BJ (cell line): ENCODE measurements at places on chromosomes 1 and 21.
A peak's percentile ranks its signal among the peaks of the same experiment; 100 is the strongest.

DNA sequence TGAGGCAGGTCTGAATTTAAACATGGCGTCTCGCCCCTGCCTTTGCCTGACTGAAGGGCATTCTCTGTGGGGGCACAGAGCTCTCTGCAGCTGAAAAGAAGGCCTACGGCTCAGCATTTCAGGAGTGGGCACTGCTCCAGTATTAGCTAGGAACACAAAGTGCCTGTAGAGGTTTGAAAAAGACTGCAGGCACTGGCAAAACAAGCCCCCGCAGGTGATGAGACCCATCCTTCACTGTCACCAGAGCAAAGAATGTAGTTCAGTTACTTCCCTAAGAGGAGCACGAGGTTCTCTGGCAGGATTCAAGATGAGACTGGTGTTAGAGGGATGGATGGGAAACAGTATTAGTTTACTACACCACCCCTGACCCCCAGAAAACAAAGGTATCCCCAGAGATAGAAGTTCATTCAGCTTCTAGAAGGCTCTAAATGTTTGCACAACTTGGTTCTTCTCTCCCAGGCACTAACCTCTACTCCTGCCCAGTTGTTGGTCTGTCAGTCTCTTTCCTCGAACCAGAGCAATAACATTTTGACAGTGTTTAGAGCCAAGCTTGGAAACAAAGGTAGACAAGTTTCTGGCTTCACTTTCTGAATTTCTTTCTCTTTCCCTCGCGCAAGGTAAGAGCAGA, 101.9 kb upstream of the KCNE2 start:
- no peak for DNase-seq

GRCh38 chr1:30133414-30134055, 589.9 kb downstream of the MATN1 start:
- DNase-seq = no peak

GRCh38 chr1:89692601-89693521, 59.9 kb downstream of the LRRC8C start:
- DNase-seq = no peak

- no peak for DNase-seq
Observed at GRCh38 chr1:1623181-1623630, 7.9 kb downstream of the MIB2 start.

- no peak for DNase-seq
Observed at GRCh38 chr1:2400950-2401649, 9.5 kb downstream of the RER1 start.

- DNase-seq = no peak
Observed at GRCh38 chr1:26994020-26994786, 711 bp downstream of the TRNP1 start.

GRCh38 chr1:119114786-119115185, 25.7 kb downstream of the WARS2 start:
- no peak for DNase-seq

DNA sequence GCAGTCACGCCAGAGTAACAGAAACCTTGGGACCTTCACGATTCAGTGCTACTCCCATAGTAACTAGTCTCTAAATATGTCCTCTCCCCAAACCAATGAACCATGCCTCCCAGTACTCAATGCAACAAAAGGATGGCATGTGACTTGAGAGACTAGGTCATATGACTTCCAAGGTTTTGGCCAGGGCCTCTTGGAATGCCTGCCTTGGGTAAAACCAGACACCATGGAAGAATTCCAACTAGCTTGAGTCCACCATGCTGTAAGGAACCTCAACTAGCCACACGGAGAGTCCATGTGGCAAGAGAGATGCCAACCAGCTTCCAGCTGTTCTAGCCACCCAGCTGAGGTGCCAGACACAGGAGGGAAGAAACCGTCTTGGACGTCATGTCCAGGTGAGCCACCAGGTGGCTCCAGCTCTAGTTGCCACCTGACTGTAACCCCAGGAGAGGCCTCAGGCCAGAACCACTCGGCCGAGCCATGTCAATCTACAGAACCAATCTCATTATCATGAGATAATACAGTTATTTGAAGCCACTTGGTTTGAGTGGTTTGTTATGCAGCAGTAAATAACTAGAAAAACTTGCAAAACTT, 115.0 kb downstream of the SYF2 start:
- no peak for DNase-seq

GRCh38 chr21:33836408-33836807, 79.2 kb downstream of the ATP5PO start:
- DNase-seq = no peak

DNA sequence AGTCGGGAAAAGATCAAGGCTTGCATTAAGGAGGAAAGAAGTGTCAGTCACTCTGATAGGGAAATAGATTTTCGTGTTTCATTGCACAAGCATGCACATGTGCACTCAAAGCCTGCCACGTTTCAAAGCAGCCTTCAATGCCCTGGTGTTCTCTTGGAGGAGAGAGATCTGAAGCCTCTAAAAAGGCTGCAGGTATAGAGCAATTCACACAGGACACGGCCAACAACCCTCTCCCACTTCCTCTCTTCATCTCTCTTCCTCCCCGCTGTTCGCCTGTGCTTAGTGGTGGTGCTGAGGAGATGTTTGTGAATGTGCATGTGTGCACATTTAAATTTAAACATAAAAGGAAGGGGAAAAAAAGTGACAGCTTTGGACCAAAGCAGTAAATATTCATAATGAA, 117.7 kb downstream of the NUF2 start:
- DNase-seq = no peak

- no peak for DNase-seq
Observed at GRCh38 chr1:3034728-3035562, 13.7 kb downstream of the ACTRT2 start.

GRCh38 chr1:178266619-178267066, 172.7 kb downstream of the RASAL2 start:
- DNase-seq = no peak

GRCh38 chr1:113197719-113198330, 124.8 kb downstream of the LRIG2 start:
- no peak for DNase-seq

DNA sequence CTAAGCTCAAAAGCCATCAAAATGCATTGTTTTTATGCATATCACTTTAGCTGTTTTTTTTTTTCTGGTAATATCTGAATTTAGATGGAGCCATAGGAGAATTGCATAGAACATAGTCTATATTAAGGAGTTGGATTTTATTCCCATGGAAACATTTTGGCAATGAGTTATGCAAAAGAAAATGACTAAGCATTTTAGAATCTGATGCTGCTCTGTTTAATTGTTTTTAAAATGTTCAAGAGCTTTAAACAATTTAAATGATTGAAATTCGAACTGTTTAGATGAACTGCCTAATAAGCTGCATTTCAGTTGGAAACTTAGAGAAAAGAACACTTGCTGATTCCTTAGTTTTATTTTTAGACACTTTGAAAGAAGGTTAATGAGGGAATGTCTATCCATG, 1531.5 kb upstream of the B3GALT2 start:
- DNase-seq = peak; percentile 9

GRCh38 chr21:26153758-26154157, 16.8 kb downstream of the APP start:
- DNase-seq = peak; percentile 60

GRCh38 chr1:160681066-160681890, 30.3 kb downstream of the CD48 start:
- no peak for DNase-seq

- no peak for DNase-seq
Observed at GRCh38 chr21:31671931-31672330, 12.4 kb downstream of the SOD1 start.

GRCh38 chr21:14673649-14674048, 127.5 kb upstream of the SAMSN1 start:
- DNase-seq = no peak

- DNase-seq = no peak
Observed at GRCh38 chr1:203743091-203743571, 21.9 kb upstream of the LAX1 start.

DNA sequence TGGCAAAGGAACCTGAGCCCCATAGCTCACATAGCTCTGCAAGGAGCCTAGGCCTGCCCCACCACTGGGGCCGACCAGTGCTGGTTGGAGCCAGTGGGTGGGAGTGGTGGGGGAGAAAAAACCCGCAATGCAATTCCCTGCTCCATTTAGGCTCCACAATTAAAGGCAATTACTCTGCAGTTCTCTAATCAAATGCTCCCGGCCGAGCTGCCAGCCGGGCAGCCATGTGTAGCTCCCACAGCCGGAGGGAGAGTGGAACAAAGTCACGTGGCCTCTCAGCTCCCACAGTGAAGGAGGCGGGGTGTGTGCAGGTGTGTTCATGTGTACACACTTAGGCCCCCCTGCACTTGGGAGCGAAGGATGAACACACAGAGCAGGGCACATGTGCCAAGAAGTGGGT, 81.6 kb downstream of the KIRREL1 start:
- DNase-seq = no peak

DNA sequence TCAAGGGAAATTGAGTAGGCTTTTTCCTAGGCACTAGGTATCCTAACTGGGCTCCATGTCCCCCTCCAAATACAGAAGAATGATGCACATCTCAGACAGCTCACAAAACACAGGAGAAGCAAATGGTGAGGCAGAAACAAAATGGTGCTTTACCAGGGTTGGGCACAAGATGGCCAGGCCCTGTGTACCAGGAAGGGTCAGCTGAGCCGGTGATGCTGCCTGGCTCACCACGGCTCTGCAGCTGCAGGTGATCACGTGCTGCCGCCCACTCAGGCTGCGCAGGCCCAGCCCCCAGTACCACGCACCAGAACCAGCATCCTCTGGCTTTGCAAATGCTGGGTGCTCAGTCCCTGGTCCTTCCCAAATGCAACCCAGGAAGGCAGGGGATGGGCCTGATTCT, 993 bp upstream of the DSCAM start:
- DNase-seq = no peak

DNA sequence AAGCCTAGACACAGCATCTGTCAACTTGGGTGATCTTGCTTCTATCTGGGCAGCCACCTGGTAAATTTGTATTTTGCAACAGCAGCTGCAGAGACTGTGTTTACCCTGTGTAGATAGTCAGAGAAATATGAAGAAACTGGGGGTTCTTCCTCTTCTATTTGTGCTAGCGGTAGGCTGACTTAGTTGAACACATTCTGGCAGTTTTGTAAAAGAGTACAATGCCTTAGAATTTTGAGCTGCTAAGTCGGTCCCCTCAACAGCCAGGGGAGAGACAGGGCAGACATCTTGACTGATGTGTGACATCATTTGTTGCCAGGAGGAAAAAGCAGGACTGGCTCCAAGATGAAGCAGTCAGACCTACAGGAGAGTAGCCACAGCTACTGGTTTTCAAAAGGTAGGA, 53.7 kb downstream of the KCNJ6 start:
- no peak for DNase-seq

DNA sequence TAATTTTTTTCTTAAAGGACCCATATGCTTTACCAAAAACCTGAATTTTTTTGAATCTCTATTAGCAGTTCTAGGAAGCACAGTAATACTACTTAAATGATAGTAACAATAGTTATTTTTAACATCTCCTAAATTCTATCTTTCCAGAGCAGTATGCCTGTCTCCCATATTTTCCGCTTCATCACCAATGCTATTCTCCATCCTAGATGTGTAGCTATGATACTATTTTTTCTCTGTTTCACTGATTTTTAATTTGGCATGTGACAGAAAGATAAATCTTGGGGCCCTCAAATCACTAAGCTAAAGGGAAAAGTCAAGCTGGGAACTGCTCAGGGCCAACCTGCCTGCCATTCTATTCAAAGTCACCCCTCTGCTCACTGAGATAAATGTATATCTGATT, 102.3 kb upstream of the HMCN1 start:
- no peak for DNase-seq

DNA sequence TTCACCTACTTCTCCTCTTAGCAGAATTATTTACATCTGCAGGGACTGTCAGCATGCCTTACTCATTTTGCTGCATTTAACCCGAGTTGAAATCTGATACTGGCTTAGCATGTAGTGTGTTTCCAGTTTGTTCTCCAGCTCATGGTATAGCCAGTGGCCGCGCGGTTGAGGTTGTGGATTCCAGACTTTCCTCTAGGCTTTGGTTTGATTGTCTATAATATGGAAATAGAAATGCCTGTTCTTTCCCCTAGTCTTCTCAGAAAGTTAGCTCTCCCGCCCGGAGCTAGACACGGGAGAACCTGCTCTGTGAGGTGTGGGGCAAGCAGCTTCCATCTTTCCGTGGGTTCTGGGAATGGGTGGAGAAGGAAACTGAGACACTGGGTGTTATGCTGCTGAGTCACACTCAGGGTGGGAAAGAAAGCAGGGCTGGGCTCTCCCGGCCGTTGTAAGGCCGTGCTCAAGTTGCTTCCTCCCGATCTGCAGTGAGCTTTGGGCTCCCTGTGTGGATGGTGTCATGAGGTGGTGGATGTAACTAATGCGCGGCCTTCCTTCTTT, 206.8 kb upstream of the TMEM51 start:
- no peak for DNase-seq

GRCh38 chr1:70994753-70995268, 52.8 kb downstream of the PTGER3 start:
- DNase-seq = no peak

- no peak for DNase-seq
Observed at GRCh38 chr1:208151728-208152598, 92.2 kb downstream of the PLXNA2 start.

DNA sequence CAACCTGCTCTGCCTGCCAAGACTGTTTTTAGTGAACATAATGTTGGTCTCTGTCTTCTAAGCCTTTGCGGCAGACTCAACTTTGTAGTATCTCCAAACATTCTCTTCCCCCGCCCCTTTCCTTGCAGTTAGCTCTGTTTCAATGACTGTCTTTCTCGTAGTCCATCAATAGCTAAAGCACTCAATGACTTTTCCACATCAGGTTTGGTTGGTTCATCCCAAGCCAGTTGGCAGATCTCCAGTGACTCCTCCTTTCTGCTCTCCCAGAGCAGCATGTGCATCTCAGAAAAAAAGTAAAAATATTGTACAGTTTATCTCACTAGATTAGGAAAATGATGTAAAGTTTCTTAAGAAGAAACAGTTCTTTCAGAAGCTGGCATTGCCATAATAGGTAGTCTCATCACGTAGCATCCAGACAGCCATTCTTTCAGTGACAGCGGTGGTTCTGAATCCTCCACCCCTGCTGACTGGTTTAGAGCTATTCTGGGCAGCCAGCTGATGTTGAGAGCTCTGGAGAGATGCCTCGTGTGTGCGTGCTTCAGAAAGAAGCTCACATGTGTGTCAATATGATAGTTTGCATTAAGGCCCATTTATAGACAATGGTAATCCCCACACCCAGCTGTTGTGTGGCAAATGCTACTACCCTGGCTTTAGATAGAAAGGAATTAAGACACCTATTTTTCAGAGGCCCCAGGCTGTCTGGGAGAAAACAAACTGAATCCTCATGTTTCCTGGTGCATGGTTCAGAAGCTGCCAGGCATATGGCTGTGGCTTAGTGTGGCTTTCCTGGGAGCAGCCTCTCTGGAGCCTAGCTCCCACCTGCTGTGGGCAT, 53.2 kb downstream of the CNN3 start:
- no peak for DNase-seq

GRCh38 chr1:56227401-56227800, 352.0 kb downstream of the PLPP3 start:
- no peak for DNase-seq
